Renal cortex interstitium (tissue), 15 donors: ENCODE measurements at places on chromosomes 12 and 14. TPM values are rescaled to one million over a fixed set of nuclear protein-coding genes. Genes with fewer than 3 reads are reported as not detected.

Gene ZDHHC22
- 0.42 TPM for polyA plus RNA-seq

Gene PMEL
- polyA plus RNA-seq, result 3.4 TPM

Gene TAS2R31
- polyA plus RNA-seq, result 1.4 TPM

Gene KRT85
- polyA plus RNA-seq, result not detected

Gene OLR1
- polyA plus RNA-seq, result 1.6 TPM

Gene ADGRD1
- 14.3 TPM for polyA plus RNA-seq

Gene SLC10A1
- polyA plus RNA-seq, result 0.04 TPM

Gene GYS2
- 0.32 TPM for polyA plus RNA-seq

Gene HVCN1
- 11.0 TPM for polyA plus RNA-seq

Gene BIN2
- 2.3 TPM for polyA plus RNA-seq

Gene PRPH
- polyA plus RNA-seq, result 0.43 TPM

Gene LUM
- polyA plus RNA-seq, result 48.5 TPM

Gene KRT84
- polyA plus RNA-seq, result not detected

Gene CD27
- 2.2 TPM for polyA plus RNA-seq

Gene GALNT8
- polyA plus RNA-seq, result 3.2 TPM

Gene OR4K15
- polyA plus RNA-seq, result not detected

Gene ADIPOR2
- 47.0 TPM for polyA plus RNA-seq
